Activated CD4-positive, alpha-beta T cell treated with anti-CD3 and anti-CD28 coated beads, Interleukin-2, amount 50 U/mL, for 48 hours (primary cell): ENCODE measurements at places on chromosomes 1 and 21.

DNA sequence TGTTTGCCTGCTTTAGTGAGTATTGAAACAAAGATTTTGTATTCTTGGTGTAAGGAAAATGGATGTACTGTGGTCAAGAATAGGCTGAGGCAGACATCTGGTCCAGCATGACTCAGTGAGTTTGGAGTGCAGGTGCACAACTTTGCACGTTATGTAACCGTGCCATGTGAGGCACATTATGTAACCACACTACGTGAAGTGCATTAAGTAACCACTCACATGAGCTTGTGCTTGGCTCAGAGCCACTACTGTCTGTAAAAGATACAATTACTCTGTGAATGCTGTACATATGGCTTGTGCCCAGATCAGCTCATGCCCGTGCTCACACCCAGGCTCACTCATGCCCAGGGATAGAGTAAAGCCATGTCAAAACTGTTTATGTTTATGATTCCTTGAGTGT is 216.8 kb downstream of the CTH start:
- no peak for DNase-seq

GRCh38 chr1:12314333-12314903 is 84.6 kb downstream of the VPS13D start:
- no peak for DNase-seq

GRCh38 chr1:2625311-2625710 is 7.5 kb downstream of the MMEL1 start:
- no peak for DNase-seq

GRCh38 chr1:206128196-206128595 is 11.0 kb upstream of the AVPR1B start:
- no peak for DNase-seq

GRCh38 chr1:113901191-113901590 is 3.4 kb downstream of the AP4B1 start:
- DNase-seq, result no peak

- DNase-seq, result no peak
These were observed 80.8 kb downstream of the MATN1 start for GRCh38 chr1:30642391-30643120.

- no peak for DNase-seq
These were observed 15.8 kb downstream of the MYOM3 start for GRCh38 chr1:24096009-24096738.
